ENCODE measurements at places on chromosomes 1 and 21.

DNA sequence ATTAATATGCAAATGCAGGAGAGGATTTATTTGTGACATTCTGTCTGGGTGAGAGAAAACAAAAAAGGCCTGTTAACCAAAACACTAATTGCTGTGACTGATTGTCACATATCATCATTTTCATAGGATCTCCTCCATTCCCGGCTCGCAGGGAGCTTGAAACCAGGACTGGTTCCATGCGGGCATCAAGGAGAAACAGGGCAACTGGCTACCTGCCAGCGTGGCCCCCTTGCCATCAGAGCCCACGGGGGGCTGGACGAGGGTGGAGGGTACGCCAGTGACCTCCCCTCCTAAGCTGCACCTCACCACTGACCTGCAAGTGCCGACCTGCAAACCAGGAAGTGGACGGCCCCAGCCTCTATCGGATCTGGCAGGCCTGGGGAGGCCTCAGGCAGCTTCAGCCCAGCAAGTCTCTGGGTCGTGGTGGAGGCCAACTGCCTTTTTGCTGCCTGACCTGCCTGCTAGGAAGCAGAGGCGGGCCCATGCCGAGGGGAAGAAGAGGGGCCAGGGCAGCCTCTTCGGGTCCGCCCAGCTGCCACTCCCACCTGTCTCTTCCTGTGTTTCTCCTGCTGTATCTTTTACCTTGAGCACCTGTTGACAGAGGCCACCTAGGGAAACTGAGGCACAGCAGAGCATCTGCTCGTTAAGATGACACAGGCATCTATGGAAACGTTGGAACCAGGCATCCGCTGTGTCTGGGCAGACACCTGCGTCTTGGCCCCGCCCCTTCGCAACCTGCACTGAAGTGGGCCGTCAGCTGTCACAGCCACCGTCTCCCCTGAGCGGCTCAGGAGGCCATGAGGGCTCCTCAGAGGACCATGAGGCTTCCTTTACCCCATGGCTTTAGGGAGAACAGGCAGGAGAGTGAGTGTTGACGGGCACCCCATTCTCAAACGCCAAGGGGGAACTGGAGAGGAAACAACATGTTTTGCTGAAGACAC lies 74.8 kb downstream of the CASZ1 start:
- DNase-seq = no peak

DNA sequence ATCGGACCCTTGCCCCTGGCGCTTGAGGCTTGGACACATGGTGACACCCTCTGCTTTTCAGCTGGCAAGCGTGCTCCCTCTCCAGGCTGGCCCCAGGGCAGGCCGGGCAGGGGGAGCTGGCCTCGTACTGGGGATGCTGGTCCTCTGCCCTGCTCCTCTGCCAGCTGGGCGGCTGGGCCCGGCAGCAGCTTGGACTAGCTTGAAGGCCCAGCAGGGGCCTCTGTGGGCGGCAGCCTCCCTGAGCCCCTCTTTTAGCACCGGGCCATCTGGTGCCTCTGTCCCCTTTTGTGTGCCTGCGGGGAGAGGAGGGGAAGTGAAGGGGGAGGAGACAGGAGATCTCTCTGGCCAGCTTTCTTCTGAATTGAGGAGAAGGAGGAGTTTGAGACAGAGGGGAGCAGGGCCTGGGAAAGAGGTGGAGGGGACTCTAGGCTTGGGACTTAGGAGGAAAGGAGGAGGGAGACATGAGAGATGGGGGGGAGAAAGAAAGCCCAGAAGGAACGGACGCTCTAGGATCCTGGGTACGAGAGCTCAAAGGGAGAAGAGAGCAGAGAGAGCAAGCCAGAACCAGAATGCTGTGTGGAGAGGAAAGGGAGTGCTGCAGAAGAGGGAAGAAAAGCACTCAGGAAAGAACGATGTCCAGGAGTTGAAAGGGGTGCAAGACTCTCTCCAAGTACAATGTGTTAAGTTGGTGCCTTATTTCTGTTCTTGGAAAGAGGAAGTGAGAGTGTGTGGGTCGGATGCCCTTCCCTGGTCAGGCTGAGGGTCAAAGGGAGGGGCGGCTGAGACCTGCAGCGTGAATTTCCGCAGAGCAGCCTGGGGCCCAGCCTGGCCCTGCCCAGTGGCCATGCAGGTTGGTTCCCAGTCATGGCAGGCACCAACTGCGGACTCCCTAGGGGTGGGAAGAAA lies 40.3 kb downstream of the IER5 start:
- DNase-seq = no peak

GRCh38 chr1:227937838-227938145 lies 9.9 kb downstream of the WNT9A start:
- DNase-seq = no peak

DNA sequence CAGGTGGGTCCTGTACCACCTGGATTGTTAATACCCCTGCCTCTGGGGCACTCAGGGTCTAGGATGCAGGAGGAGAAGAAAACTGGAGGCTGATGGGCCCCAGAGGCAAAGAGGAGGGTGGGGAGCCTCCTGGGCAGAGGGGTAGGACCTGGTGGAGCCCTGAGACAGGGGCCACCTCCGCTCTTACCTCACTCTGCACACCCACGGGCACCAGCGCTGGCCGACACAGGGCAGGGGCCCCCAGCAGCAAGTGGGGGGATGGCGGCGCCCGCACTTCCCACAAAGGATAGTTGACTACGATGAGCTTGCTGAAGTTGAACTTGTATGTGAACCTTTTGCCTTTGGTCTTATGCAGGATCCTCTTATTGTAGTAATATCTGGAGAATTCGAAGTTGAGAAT lies 1.1 kb downstream of the ETV3L start:
- DNase-seq = no peak

- no peak for DNase-seq
Measured at GRCh38 chr1:76287917-76288316, 213.4 kb downstream of the ST6GALNAC3 start.

All from activated CD8-positive, alpha-beta memory T cell treated with anti-CD3 and anti-CD28 coated beads for 4 hours (primary cell).